ENCODE measurements at places on chromosomes 6 and 20. TPM values are rescaled to one million over a fixed set of nuclear protein-coding genes. Genes with fewer than 3 reads are reported as not detected.

Gene FAM83C
- total RNA-seq: not detected

DNA sequence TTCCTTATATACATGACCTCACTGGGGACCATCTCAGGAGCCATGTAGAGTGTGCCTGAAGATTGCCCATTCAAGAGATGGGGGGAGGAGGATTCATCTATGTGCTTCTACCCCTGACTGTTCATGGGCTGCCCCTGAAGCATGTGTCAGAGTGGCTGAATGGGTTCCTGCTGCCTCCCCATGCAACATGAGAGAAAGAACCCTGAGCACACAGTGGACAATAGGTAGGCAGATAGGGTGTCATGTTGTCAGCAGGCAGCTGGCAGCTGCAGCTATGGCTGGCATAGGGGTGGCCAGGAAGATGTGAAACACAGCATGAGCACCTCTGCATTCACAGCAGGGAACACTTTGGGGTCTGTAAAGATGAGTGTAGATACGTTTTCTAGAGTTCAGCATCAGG, 208.4 kb upstream of the CNR1 start:
- H3K27ac ChIP-seq: no peak overlapping the region
- no peak for DNase-seq
- no peaks in the 10 kb centered on the region for H3K27me3 ChIP-seq

- no peak for DNase-seq
- H3K27ac ChIP-seq: no peak overlapping the region
- no peak overlapping the region for H3K4me3 ChIP-seq
- no peaks in the 10 kb centered on the region for H3K4me1 ChIP-seq
- H3K27me3 ChIP-seq: no peaks in the 10 kb centered on the region
Measured at GRCh38 chr6:3781504-3781903, 30.0 kb upstream of the PXDC1 start.

- no peak for DNase-seq
- H3K4me3 ChIP-seq: no peak overlapping the region
- no peak overlapping the region for H3K27ac ChIP-seq
- no peaks in the 10 kb centered on the region for H3K4me1 ChIP-seq
Measured at GRCh38 chr20:9122571-9122970, 53.7 kb downstream of the PLCB4 start.

DNA sequence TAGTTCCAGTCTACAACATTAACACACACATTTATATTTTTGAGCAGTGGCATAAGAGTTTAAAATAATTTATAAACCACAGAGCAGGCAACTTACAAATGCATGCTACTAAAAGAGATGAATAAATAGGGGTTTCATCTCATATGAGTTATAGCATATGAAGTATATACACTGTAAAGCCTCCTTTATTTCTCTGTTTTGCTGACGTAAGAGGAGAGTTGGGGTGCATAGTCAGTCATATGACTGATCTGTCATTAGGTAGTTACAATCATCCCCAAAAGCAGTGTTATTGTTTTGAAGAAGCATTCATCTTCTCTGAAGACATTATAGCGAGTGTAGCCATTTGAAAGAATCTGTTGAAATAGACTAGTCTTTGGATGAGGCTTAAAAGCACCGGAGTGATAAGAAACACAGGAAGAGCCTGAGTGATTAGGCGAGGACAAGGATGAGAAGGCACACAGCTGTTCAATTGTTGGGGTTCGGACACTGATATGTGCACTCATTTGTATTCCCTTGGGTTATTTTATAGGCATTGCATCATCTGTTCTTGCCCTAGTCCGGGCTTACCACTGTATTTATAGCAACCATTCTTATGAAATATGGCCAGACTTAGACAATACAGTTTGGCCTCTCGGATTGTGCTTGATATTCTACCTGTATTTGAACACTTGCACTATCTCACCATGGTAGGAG, 325.7 kb downstream of the SAMD5 start:
- no peak for DNase-seq
- H3K36me3 ChIP-seq: no peaks in the 10 kb centered on the region
- no peak overlapping the region for H3K4me3 ChIP-seq
- H3K4me1 ChIP-seq: no peaks in the 10 kb centered on the region
- H3K27me3 ChIP-seq: peaks cover 5% of the 10 kb centered on the region

Gene ADGRF1
- not detected for total RNA-seq

Gene RSPH3
- total RNA-seq: 10.0 TPM

GRCh38 chr20:46399401-46399800, 7.0 kb downstream of the ELMO2 start:
- peak overlapping the region; percentile 70 for H3K27ac ChIP-seq
- peaks cover 4% of the 10 kb centered on the region for H3K36me3 ChIP-seq
- no peak for DNase-seq
- H3K4me3 ChIP-seq: no peak overlapping the region
- H3K4me1 ChIP-seq: peaks cover 80% of the 10 kb centered on the region

- H3K4me3 ChIP-seq: peak overlapping the region; percentile 67
- peak overlapping the region; percentile 68 for H3K27ac ChIP-seq
- peak; percentile 38 for DNase-seq
- no peaks in the 10 kb centered on the region for H3K27me3 ChIP-seq
Measured at GRCh38 chr6:7050872-7051779, 56.6 kb upstream of the RREB1 start.

GRCh38 chr20:44092551-44093248, 94.3 kb downstream of the JPH2 start:
- no peak overlapping the region for H3K27ac ChIP-seq
- H3K4me1 ChIP-seq: no peaks in the 10 kb centered on the region
- DNase-seq: no peak
- no peaks in the 10 kb centered on the region for H3K36me3 ChIP-seq
- H3K27me3 ChIP-seq: no peaks in the 10 kb centered on the region

Gene PGK2
- total RNA-seq: not detected

Gene PROKR2
- total RNA-seq: not detected

DNA sequence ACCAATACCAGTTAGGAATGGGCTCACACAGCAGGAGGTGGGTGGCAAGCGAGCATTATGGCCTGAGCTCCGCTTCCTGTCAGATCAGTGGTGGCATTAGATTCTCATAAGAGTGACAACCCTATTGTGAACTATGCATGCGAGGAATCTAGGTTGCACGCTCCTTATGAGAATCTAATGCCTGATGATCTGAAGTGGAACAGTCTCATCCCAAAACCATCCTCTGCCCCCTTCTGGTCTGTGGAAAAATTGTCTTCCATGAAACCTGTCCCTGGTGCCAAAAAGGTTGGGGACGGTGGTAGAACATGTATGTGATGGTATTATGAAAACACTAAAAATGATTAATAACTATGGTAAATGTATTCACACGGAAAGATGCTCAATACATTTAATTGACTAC, 99.7 kb upstream of the HIVEP1 start:
- no peaks in the 10 kb centered on the region for H3K36me3 ChIP-seq
- no peak for DNase-seq
- no peaks in the 10 kb centered on the region for H3K4me1 ChIP-seq
- no peaks in the 10 kb centered on the region for H3K27me3 ChIP-seq

Gene LBP
- 3.5 TPM for total RNA-seq

- no peak overlapping the region for H3K27ac ChIP-seq
- no peak overlapping the region for H3K4me3 ChIP-seq
- no peak for DNase-seq
- no peaks in the 10 kb centered on the region for H3K36me3 ChIP-seq
- H3K27me3 ChIP-seq: no peaks in the 10 kb centered on the region
Measured at GRCh38 chr6:105790635-105791034, 295.5 kb upstream of the PRDM1 start.

DNA sequence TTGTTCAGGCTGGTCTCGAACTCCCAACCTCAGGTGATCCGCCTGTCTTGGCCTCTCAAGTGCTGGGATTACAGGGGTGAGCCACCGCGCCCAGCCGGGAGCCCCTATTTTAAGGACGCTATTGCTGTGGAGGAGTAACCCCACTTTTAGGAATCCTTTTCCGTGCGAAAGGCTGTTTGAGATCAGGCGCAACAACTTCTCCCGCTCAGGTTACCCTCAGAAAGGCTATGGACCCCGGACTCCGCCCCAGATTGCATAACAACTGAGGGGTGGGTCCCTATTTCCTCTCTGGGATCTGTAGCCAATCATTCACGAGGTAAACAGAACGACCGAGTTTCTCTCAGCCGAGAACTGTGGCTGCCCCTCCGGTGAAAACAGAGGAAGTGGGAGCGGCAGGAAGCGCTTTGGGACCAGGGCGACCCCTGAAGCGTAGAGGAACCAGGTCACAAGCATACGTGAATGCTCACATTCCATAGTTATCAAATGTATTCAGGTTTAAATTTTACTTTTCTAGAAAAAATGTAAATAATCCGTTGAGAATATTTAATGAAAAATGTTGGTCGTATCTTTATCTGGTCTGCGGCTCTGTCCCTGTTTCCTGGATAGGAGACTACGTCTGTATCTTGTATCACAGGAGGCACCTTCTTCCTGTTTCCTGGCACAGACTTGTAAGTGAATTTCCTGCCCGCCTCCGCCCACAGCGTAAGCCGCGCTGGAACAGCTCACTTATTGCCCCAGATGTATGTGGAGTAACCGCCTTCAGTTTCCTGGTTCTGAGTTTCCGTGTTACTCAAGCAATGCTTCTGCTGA, 26.8 kb downstream of the HLA-E start:
- peaks cover 3% of the 10 kb centered on the region for H3K4me1 ChIP-seq
- H3K4me3 ChIP-seq: peak overlapping the region; percentile 54
- no peaks in the 10 kb centered on the region for H3K27me3 ChIP-seq
- DNase-seq: peak; percentile 94

DNA sequence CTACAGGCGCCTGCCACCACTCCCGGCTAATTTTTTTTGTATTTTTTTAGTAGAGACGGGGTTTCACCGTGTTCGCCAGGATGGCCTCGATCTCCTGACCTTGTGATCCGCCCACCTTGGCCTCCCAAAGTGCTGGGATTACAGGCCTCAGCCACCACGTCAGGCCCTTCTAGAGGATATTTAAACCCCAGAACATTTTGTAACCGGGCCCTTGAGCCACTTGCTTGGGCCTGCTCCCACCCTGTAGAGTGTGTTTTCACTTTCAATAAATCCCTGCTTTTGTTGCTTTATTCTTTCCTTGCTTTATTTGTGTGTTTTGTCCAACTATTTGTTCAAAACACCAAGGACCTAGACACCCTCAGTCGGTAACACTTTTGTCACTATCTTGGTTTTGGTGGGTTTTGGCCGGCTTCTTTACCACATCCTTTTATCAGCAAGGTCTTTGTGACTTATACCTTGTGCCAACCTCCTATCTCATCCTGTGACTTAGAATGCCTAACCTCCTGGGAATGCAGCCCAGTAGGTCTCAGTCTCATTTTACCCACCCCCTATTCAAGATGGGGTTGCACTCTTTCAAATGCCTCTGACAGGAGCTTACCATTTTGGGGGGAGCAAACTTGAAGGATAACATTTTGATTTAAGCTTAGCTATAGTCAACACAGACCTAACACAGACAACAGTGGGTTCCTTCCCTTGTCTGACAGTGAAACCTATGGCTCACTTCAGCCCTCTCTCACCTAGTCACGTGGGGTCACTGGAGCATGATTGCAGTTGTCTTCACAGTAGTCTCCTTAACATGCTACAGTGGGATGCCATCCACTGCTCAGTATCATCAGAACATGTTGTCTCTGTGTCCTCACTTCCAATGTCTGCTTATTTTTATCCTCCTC, 27.9 kb upstream of the KIF6 start:
- no peak overlapping the region for H3K4me3 ChIP-seq
- peak overlapping the region; percentile 8 for H3K27ac ChIP-seq
- H3K4me1 ChIP-seq: peaks cover 26% of the 10 kb centered on the region
- no peaks in the 10 kb centered on the region for H3K27me3 ChIP-seq
- no peak for DNase-seq

DNA sequence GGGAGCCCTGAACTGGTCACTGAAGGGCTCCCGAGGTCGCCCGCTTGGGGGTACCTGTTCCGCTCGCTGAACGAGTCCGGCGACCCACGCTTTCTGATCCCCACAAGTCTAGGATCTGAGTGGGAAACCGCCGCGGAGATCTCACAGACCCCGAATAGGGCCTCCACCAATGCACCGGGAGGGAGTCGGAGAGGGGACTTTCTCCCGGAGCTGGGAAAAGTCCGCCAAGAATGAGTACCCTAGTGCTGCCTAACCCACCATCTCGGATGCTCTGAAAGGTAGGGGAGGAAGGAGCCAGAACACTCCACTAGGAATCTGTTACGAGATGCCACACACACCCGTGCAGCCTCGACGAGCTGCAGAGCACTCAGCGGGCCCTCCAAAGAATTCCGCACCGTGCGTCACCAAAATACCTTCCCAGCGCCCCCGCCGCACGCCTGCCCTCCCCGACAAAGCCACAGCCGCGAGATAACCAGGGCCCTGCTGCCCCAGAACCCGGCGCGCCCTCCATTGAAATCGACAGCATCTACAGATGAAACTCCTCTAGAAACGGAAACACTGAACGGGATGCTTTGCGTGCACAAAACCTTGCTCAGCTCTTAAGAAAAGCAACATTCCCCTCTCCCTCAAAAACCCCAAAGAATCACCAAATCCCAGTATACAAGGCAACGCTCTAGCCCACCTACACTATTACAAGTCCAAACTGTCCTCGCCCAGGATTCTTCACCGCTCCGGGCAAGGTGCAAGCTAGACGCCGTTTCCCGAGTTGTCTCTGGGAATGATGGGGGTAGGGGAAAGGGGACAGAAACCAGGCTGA, 686 bp downstream of the COL12A1 start:
- H3K4me1 ChIP-seq: peaks cover 59% of the 10 kb centered on the region
- H3K27me3 ChIP-seq: peaks cover 69% of the 10 kb centered on the region

Gene BYSL
- 7.5 TPM for total RNA-seq

- peak overlapping the region; percentile 84 for H3K27ac ChIP-seq
- no peaks in the 10 kb centered on the region for H3K27me3 ChIP-seq
- H3K4me3 ChIP-seq: no peak overlapping the region
- no peaks in the 10 kb centered on the region for H3K4me1 ChIP-seq
Measured at GRCh38 chr6:43491750-43492661, 14.6 kb downstream of the TJAP1 start.

Gene SYCP2L
- total RNA-seq: 0.11 TPM

Gene COL21A1
- total RNA-seq: 31.8 TPM

Gene RSPH9
- total RNA-seq: not detected

Gene CST4
- total RNA-seq: not detected

GRCh38 chr6:78487401-78487800, 379.9 kb upstream of the IRAK1BP1 start:
- no peak for DNase-seq
- no peak overlapping the region for H3K27ac ChIP-seq
- H3K36me3 ChIP-seq: no peaks in the 10 kb centered on the region
- H3K27me3 ChIP-seq: no peaks in the 10 kb centered on the region
- H3K4me3 ChIP-seq: no peak overlapping the region

GRCh38 chr6:113903666-113904330, 46.7 kb downstream of the MARCKS start:
- peak; percentile 40 for DNase-seq
- peak overlapping the region; percentile 40 for H3K4me3 ChIP-seq
- no peaks in the 10 kb centered on the region for H3K36me3 ChIP-seq
- no peaks in the 10 kb centered on the region for H3K27me3 ChIP-seq

Gene NRSN1
- total RNA-seq: not detected

Measured in heart right ventricle (tissue), 16 donors.